ENCODE measurements at places on chromosomes 16 and 17. TPM values are rescaled to one million over a fixed set of nuclear protein-coding genes. Genes with fewer than 3 reads are reported as not detected.
A peak's percentile ranks its signal among the peaks of the same experiment; 100 is the strongest.

GRCh38 chr17:37650419-37651003 lies 7.3 kb upstream of the DDX52 start:
- no peak for DNase-seq

GRCh38 chr16:15963307-15963910 lies 14.0 kb downstream of the ABCC1 start:
- DNase-seq: no peak

DNA sequence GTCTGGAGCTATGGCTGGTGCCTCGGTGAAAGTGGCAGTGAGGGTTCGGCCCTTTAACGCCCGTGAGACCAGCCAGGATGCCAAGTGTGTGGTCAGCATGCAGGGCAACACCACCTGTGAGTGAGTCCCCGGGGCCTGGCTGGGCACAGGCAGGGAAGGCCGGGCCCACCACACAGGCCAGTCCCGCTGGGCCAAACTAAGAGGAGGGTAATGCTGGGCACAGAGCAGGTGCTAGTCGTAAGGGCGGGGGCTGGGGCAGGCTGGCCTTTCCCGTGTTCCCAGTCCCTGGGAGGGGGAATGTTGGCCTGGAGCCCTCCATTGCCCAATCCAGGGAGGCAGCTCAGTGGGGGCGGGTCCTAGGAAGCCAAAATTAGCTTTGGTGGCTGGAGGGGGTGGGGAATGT lies 2.5 kb downstream of the KIF1C start:
- peak; percentile 95 for DNase-seq

Gene CD300E
- total RNA-seq: not detected

- no peak for DNase-seq
Measured at GRCh38 chr17:58532555-58532951, 18.1 kb upstream of the MTMR4 start.

Measured in psoas muscle (tissue), 8 donors.